BE2C (cell line): ENCODE measurements at places on chromosomes 5 and 9.

DNA sequence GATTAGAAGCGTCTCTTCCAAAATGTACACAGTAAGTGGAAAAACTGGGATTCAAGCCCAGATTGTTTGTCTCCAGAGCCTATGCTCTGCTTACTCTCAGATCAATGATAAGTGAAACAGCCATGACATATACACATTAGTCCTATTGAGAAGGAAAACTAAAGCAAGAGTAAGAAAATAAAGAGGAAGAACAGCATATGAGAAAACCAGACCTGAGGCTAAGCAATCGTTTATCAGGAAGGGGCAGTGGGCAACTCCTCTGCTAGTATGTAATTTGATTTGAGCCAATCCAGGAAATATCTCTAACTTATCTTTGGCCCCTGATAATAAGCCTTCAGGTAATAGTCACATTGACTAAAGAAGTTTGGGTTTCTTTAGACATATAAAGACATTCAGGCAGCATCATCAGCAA lies 789.9 kb upstream of the C9orf72 start:
- DNase-seq = peak; percentile 49

DNA sequence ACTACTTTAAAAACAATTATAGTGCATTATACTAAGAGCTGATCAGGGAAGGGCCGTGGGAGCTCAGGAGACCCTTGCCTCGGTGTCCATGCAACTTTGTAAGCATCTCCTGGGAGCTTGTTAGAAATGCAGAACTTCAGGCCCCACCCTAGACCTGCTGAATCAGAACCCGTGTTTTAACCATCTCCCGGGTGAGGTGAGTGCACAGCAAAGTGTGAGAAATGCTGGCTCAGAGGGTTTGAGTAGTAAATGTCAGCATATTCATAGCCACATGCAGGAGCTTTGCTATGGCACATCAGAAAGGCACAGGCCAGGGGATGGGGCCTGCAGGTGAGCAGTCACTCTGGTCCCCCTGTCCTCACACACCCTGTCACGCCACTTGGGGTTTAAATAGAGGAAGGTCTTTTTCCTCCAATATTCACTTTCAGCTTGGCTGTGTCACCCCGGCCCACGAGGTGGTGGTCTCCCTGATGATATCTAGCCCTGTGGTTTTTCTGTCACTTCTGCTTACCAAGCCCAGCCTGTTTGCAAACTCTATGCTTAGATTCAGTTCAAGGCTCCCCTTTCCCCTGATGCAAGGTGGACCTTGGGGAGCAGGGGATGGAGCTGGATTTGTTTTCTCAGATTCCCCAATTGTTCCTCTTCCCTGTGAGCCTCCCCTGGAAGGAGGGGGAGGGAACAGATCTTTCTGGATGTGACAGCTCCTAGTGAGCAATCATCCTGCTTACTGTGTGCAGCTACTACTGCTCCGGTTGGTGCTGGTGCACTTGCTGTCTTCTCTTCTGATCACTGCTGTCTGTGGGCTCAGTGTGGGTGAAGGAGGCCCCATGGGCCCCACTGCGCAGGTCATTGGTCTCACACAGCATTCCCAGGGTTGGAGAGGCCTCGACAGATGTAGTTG lies 51.8 kb upstream of the TGFBR1 start:
- no peak for DNase-seq

GRCh38 chr9:3823842-3824475 lies 298.2 kb upstream of the RFX3 start:
- DNase-seq = no peak

DNA sequence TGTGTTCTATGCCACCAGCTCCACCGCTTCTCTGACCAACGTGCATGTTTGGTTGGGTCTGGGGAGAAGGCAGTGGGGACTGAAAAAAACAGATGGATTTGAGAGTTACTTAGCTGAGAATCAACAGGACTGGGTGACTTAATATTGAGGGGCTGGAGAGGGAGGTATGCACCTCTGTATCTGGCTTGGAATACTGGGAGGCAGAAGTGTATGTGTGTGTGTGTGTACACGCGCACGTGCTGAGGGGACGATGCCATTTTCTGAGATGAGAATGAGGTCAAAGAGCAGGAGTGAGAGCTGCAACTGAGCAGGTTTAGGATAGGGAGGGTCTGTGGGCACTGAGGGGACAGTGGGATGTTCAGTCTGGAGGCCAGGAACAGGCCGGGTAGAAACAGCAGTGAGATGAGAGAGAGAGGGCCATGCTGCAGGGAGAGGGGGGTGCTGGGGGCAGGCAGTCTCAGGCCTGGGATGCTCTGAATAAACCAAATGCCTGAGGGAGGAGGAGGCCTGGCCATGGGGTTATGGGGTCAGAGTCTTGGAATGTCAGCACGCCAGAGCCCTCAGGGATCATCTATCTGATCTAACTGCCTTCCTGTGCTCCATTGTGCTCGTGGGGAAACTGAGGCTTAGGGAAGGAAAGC lies 14.0 kb downstream of the PDGFRB start:
- no peak for DNase-seq

DNA sequence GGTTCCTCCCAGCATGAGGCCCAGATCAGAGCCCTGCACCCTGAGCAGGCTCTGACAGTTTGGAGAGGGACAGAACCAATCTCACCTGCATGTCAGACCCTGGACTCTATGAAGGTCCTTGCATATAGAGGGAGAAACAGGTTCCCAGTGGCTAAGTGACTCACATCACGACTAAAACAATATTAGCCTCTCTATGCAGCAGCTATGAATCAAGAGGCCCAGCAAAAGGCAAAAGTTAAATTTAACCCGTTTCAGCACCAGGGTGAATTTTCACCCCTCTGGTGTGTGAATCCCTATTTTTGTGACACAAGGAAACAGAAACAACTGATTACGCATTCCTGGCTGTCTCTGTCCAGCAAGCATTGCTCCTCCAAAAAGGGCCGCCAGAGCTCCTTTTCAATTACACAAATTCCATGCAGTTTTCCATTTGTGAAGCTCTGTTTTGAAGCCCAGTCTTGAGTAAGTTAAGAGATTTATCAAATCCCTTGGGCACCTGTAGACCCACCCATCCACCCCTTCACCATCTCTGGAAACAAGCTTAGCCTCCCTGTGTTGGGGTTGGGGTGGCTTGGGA lies 136.6 kb downstream of the GABBR2 start:
- DNase-seq = no peak

- no peak for DNase-seq
Measured at GRCh38 chr5:53890490-53890889, 330.1 kb downstream of the NDUFS4 start.
